CD4-positive, alpha-beta T cell treated with Interleukin-15 for 4 hours (primary cell): ENCODE measurements at places on chromosomes 1 and 21.

DNA sequence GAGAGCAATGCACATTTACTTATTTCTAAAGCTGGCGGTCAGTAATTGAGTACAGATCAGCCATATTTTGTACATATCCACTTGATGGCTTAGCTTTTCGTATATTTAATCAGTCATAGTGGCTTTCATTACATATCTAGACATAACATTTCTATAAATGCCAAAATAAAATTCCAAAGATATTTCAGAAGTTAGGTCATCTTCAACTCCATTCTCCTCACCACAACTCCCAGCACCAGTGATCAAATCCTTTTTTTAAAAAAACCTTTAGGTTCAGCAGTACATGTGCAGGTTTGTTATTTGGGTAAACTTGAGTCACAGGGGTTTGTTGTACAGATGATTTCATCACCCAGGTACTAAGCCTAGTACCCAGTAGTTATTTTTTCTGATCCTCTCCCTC, 53.9 kb upstream of the GNG4 start:
- DNase-seq, result no peak

DNA sequence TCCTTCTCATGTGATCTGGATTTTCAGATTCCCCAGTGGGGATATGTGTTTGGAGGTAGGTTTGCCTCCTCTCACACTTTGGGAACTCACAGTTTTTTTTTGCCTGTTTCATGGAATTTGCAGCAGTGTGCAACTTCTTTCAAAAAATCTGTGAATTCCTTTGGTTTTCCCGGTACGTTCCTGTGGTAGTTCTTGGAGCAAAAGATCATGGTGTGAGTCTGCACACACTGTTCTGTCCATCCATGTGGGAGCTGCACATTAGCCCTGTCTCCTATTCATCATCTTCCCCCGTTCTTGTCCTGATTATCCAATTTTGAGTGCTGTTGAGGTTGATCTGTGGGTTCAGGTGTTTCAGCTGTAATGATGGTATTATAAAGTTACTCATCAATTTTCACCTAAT, 30.3 kb upstream of the TACSTD2 start:
- DNase-seq, result no peak

DNA sequence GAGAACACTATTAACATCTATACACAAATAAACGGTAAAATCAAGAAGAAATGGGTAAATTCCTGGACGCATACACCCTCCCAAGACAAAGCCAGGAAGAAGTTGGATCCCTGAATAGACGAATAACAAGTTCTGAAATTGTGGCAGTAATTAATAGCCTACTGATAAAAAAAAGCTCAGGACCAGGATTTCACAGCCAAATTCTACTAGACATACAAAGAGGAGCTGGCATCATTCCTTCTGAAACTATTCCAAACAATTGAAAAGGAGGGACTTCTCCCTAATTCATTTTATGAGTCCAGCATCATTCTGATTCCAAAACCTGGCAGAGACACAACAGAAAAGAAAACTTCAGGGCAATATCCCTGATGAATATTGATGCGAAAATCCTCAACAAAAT, 70.7 kb upstream of the FMO3 start:
- no peak for DNase-seq

DNA sequence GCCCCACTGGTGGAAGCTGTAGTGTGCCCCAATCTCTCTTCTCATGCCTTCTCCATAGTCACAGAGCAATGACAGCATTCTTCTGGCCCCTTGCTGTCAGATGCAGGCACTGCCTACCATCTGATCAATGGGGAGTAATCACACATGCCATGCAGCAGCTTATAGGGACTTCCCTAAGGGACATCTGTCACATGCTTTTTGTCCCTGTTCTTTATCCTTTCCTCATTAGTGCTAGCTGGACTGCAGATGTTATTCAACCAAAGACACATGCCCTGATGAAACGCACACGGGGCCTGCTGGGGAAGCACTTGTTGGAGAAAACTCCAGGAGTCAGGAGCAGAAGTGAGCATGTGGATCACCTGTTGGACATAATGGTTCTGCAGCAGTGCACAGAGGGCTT, 108.7 kb downstream of the KCNJ15 start:
- DNase-seq, result no peak

DNA sequence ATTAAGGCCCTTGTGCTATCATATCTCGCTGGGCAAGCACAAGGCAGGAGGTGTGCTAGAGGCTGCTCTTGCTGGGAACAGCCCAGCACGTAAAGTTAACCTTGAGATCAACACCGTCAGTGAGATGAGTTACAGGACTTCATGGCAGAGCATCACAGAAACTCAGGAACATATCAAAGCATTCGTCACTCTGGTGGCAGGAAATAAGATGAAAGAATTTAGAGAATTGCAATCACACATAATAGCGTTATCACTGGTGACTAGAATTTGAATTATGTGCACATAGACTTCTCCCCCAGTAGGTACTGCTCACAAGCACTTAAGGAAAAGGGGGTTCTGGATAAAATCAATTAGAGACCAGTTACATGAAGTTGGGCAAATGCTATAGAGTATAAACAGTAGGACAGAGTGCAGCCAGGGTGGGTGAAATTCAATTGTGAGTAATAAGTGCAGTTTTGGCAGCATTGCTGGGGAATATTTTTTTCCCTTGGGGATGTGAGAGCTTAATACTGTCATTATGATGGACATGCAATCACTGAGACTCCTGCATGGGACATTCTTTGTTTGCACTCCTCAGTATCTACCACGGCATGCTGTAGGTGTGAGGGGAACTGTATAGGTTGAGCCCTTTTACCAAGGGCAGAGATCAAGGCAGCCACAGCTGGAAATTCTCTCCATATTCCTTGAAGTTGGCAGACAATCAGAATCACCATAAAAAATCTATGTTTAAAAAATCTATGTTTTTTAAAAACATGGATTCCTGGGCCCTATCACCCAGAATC, 44.2 kb upstream of the ARHGAP29 start:
- DNase-seq, result no peak

DNA sequence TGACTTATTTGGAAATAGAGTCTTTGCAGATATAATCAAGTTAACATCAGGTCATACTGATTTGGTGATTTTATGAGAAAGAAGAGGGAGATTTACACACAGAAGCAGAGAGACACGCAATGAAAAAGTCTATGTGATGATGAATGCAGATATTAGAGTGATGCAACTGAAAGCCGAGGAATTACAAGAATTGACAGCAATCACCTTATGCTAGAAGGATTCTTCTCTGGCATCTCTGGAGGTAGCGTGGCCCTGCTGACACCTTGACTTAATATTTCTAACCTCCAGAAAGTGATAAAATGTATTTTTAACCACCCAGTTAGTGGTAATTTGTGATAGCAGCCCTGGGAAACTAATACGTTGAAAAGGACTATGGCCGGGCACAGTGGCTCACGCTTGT, 14.2 kb upstream of the CFH start:
- no peak for DNase-seq

DNA sequence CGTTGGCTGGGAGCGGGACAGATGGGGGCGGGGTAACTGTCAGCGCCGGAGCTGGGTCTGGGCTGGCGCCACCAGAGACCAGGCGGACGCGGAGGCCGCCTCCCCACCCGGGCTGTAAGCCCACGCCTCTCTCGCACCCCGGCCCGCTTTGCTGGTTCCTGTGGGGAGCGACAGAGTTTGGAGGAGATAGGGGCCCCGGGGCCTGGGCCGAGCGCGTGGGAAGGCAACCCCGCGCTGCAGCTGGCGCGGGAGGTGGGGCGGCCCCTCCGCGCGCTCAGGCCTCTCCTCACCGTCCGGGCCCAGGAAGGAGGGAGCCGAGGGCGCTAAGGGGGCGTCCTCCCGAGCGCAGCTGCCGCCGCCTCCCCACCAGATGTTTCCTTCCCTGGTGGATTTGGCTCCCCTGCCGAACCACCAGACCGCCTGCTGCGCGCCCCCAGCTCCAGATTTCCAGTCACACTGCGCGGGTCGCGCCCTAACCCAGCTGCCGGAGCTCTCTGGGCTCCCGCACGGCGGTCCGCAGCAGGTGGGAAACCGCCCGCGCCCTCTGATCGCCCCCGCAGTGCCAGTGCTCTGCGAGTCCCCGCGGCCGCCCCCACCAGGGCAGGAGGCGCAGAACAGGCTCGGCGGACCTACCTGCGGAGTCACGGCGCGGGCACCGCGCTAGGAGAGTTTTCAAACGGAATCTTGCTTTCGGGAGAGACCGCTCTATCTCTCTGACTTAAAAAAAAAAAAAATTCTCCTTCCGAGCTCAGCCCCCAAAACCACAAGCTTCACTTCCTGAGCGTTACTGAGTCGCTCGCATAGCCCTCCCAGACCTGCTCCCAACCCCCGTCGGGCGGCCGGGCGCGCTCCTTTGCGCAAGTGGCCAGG, 1.1 kb downstream of the GFI1 start:
- peak; percentile 82 for DNase-seq

GRCh38 chr1:16367258-16367967, 371 bp downstream of the SZRD1 start:
- peak; percentile 83 for DNase-seq

GRCh38 chr1:10736634-10737586, 59.5 kb downstream of the CASZ1 start:
- DNase-seq, result no peak

DNA sequence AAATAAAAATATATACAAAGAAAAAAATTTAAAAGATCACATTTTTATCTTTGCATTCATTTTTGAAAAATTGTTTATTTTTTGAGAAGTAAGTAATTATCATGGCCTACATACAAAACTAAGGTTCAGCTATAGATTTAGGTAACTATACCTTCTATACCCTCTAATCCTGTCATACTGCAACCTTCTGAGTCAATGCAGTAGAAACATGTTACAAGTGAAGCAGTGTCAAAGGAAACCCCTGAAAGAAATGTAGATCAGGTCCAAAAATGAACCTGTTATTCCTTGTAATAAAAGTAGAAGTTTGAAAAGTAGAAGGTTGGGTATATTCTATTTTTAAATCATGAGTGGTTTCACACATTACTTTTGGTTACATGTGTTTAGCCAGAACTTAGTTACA, 51.3 kb downstream of the PTGS2 start:
- no peak for DNase-seq

DNA sequence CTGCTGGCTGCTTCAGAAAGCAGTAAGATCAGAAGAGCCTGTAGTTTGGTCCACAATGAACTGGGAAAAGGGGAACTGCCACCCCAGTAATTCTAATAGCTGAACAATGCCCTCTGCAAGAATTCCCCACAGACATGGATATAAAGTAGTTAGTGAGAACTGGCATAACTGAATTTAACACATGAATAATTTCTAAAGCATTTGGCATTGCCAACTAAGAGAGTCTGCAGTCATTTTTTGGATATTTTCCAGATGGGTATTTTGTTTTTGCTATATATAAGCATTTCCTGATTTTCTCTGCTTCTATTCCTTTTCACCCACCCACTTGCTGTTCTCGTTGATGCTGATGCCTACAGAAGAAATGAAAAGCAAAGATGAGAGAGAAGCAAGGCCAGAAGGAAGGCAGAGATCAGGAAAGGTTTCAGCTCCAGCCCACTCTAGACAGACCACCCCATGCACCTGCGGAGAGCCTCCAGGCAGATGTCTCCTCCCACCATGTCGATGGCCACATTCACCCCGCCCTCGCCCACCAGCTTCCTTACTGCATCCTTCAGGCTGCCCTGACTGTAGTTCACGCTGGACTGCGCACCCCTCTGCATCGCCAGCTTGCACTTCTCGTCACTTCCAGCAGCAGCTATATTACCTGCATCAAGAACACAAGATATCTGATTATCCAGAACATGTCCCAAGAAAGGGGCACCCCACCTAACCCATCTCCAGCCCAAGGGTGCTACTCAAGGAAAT, 55.9 kb upstream of the SEC16B start:
- no peak for DNase-seq

DNA sequence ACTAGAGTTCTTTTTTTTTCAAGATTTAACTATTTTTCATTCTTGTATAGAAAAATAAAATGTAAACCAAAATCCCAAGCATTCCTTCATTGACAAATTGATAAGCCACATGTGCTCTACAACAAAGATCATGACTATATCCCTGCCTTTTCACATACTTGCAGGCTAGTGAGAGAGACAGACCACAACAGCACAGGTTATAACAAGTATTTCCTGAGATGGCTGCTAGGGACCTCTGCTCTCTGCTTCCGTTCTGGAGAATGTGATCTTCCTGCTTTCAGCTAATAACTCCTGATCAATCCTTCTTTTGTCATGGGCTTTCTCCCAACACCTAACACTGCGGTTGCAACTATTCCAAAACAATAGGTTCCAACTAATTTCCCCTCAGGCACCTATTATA, 14.0 kb upstream of the SPRR2F start:
- DNase-seq, result no peak

GRCh38 chr21:43262427-43262826, 93.6 kb downstream of the CRYAA start:
- no peak for DNase-seq

DNA sequence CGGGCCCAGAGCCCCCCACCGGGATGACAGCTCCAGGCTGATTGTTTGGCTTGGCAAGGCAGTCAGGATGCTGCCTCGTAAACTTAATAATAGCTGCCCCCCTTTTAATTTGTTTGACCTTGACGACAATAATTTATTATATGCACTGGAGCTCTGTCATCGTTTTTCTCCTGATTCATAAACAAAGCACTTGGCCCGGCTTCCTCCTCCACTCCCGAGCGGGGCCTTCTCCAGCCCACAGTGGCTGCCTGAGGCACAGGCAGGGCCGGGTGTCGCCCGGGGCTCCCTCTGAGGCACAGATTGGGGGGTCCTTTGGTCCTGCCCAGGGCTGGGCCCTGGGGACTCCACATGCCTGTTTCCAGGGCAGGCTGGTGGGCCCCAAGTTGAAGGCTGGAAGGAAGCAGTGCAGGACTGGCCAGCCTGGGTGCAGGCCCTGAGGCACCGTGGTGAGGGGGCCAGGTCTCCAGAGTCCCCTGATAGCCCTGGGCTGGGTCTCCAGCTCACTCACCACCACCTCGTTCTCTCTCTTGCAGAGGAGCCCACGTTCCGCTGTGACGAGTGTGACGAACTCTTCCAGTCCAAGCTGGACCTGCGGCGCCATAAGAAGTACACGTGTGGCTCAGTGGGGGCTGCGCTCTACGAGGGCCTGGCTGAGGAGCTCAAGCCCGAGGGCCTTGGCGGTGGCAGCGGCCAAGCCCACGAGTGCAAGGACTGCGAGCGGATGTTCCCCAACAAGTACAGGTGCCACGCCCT, 52.0 kb upstream of the ARHGEF16 start:
- no peak for DNase-seq

DNA sequence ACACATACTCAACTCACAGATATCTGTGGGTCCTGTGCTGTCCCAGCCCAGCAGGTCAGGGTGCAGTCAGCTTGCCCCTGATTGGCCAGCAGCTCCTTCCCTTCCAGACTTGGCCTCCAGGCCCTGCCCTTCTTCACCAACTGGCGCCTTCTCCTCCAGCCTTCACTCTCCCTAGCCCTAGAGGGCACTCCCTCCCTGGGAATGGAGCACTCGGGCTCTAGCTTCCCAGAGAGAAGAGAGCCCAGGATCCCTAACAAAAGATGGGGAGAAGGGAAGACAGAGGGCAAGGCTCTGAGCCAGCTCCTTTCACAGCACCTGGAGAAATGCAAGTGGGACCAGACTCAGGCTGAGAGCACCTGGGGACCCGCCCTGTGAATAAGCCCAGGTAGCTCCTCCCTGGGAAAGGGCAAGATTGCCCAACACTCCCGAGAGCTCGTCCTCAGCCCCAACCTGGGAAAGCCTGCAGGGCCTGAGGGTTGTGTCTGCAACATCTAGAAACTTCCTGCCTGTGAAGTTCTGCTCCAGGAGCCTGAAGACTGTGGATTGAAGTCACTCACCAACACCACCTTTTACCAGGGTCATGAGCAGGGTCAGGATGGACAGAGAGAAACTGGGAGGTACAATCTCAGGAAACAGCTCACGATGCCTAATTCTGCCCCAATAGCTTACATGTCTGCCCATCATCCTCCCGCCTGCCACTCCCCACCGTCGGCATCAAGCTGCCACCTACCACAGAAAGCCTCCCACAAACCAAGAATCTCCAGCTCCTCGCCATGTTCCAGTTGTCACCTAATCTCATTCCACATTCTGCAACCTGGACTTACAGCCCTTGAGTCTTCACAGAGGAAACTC, at the start of gene PGLYRP4:
TSS of gene PGLYRP4 (minus strand) at position 331 of the 852 bp plus-strand sequence. CDS start 909 bp downstream, outside the sequence.
- DNase-seq, result no peak
